ENCODE measurements at places on chromosomes 5 and 9. TPM values are rescaled to one million over a fixed set of nuclear protein-coding genes. Genes with fewer than 3 reads are reported as not detected.

- no peaks in the 10 kb centered on the region for H3K27me3 ChIP-seq
- DNase-seq, result no peak
- H3K4me1 ChIP-seq, result no peaks in the 10 kb centered on the region
- H3K36me3 ChIP-seq, result no peaks in the 10 kb centered on the region
- H3K27ac ChIP-seq, result no peak overlapping the region
- H3K4me3 ChIP-seq, result no peak overlapping the region
Observed at GRCh38 chr5:123297866-123298265, 125.3 kb downstream of the CEP120 start.

GRCh38 chr9:132440735-132441134 lies 30.7 kb downstream of the CFAP77 start:
- no peaks in the 10 kb centered on the region for H3K36me3 ChIP-seq
- H3K27me3 ChIP-seq, result no peaks in the 10 kb centered on the region
- DNase-seq, result no peak
- H3K4me3 ChIP-seq, result no peak overlapping the region
- peaks cover 9% of the 10 kb centered on the region for H3K4me1 ChIP-seq

DNA sequence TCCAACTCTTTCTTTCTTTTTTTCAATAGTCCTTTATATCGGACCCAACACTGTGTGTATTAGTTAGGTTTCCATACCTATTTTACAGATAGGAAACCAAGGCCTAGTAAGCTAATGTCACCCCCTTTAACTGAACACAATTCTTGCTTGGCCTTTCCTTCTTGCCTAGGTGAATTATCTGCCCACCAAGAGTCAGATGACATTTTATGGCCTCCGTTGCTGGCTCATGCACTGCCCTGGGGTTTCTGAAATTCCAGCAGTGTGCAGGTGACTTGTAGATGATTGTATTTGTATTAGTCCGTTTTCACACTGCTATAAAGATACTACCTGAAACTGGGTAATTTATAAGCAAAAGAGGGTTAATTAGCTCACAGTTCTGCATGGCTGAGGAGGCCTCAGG lies 293.8 kb downstream of the GAS1 start:
- no peaks in the 10 kb centered on the region for H3K4me1 ChIP-seq
- no peaks in the 10 kb centered on the region for H3K27me3 ChIP-seq
- H3K4me3 ChIP-seq, result no peak overlapping the region

DNA sequence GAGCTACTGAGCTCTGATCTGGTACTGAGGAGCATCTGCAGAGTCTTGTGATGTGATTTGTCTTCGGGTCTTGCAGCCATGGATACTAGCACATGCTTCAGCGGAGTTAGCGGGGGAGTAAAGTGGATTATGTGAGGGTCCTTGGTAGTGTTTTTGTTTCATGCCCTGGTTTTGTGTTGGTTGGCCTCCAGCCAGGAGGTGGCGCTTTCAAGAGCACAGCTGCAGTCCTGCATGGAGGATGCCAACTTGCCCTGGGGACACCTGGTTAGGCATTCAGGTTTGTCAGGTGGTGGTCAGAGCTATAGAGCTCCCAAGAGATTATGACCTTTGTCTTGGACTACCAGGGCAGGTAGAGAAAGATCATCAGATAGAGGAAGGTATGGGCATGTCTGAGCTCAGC lies 185.8 kb upstream of the CDH6 start:
- no peak for DNase-seq
- no peaks in the 10 kb centered on the region for H3K36me3 ChIP-seq
- H3K4me1 ChIP-seq, result no peaks in the 10 kb centered on the region
- no peak overlapping the region for H3K27ac ChIP-seq
- H3K27me3 ChIP-seq, result no peaks in the 10 kb centered on the region

DNA sequence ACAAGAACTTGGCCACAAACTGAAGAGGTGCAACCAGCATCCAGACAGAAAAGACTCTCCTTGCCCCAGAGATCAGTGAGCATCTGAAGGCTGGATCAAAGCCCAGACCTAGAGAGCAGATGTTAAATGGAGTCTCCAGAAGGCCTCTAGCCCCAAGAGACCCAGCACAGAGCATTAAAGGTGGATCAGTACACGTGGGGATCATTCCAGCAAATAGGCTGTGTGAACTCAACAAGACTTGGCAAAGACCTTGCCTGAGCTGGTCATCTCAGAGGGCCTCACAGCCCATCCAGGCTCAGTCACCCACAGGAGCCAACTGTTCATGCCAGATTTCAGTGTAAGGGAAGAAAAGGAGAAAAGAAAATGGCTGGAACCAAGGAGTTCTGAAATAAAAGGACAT lies 214.0 kb downstream of the ENC1 start:
- no peak overlapping the region for H3K4me3 ChIP-seq
- H3K36me3 ChIP-seq, result no peaks in the 10 kb centered on the region
- no peaks in the 10 kb centered on the region for H3K4me1 ChIP-seq
- H3K27ac ChIP-seq, result no peak overlapping the region

- no peaks in the 10 kb centered on the region for H3K27me3 ChIP-seq
- no peaks in the 10 kb centered on the region for H3K4me1 ChIP-seq
- H3K4me3 ChIP-seq, result no peak overlapping the region
- H3K27ac ChIP-seq, result no peak overlapping the region
- no peak for DNase-seq
Observed at GRCh38 chr5:166117072-166118066, 2174.1 kb upstream of the WWC1 start.

- no peaks in the 10 kb centered on the region for H3K4me1 ChIP-seq
- H3K27me3 ChIP-seq, result no peaks in the 10 kb centered on the region
- H3K4me3 ChIP-seq, result no peak overlapping the region
- H3K36me3 ChIP-seq, result no peaks in the 10 kb centered on the region
- no peak overlapping the region for H3K27ac ChIP-seq
Observed at GRCh38 chr5:84215521-84215920, 169.2 kb downstream of the EDIL3 start.

DNA sequence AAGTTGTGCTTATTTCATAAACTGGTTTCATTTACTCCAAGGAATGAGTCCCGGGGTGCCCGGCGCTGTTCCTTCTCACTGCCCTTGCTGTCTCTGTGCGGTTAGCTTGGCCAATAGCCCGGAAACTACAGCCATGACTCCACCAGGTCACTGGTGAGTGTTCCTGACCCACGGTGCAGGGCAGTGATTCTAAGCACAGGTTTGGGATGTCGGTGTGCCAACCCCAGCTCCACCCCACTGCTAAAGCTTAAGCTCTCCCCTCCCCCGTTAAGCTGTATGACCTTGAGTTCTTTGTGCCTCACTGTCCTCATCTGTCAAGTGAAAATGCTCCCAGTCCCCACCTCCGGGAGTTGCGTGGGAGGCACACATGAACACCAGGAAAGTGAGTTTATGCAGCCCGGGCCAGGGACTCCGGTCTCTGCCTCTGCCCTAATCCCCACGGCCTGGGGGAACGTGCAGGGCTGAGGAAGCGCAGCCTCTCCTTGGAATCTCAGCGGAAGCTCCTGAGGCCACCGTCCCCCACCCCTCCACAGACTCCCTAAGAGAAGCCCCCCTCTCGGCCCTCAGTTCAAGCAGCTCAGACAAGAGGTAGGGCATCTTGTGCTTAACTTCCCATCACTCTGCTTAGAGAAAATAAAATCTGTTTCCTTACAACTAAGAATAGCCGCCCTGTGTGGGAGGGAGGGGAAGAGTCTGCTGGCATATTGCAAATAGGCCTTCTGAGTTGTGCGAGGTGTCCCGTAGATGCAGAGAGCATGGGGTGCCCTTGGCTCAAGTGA lies 92.0 kb upstream of the RAI14 start:
- no peak for DNase-seq
- no peak overlapping the region for H3K4me3 ChIP-seq
- H3K4me1 ChIP-seq, result peaks cover 10% of the 10 kb centered on the region
- no peak overlapping the region for H3K27ac ChIP-seq
- H3K36me3 ChIP-seq, result no peaks in the 10 kb centered on the region

DNA sequence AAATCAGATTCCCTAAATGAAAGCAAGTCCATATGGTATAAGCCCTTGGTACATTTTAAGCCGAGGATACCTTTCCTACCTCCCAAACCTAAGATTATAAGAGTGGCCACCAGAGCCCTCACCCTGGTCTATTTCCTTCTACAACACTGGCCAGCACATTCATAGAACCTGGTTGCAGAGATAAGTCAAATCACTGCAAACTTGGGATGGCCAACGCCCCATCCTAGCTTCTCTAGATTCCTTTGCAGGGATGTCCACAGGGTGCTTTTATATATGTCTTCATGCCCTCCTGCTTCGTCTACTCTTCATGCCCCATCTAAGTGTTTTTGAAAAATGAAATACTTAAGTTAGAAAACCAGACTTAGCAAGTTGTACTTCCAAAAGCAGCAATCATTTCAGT lies 41.8 kb downstream of the SH3RF2 start:
- no peaks in the 10 kb centered on the region for H3K36me3 ChIP-seq
- H3K4me1 ChIP-seq, result no peaks in the 10 kb centered on the region
- H3K27ac ChIP-seq, result no peak overlapping the region
- H3K27me3 ChIP-seq, result no peaks in the 10 kb centered on the region
- no peak for DNase-seq

DNA sequence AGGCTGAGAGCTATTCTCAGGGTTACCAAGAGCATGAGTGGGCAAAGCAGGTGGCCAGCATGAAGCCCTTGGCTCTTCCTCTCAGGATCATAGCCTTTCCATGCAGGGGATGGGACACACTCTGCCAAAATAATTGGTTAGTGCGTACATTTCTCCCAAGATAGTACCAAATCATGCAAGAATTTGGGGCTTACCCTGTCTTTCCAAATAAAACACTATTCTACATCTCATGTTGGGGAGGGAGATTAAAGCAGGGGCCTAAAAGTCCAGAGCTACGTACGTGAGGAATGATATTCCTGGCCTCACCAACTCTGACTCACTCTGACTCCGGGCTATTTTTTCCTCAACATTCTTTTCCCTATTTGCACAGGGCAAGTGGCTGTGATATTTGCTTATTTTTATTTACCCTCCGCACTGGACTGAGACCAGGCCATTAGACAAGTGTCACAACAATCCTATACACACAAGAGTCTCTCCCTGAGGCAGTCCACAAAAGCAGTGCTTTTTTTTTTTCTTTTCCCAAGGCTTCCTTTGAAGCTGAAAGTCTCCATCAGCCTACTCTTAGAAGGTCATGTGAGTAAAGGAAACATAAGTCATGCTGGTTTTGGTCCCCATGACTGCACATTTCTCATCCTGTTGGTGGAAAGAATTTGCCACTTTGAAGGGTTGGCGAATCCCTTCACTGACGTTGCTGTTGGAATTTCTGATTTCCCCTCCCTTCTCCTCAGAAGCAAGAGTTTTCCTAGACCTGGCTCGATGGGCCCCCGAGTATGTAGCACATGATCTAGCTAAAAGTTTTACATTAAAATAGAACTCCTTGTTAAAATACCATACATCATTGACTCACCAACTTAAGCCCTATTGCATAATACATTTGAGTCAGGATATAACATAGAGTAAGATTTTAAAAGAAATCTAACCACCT lies 40.0 kb downstream of the TMEM252 start:
- H3K4me3 ChIP-seq, result no peak overlapping the region
- no peak for DNase-seq
- H3K27me3 ChIP-seq, result peaks cover 40% of the 10 kb centered on the region
- H3K36me3 ChIP-seq, result no peaks in the 10 kb centered on the region
- no peaks in the 10 kb centered on the region for H3K4me1 ChIP-seq

GRCh38 chr5:81854485-81854884 lies 103.6 kb upstream of the SSBP2 start:
- no peak for DNase-seq
- peaks cover 20% of the 10 kb centered on the region for H3K4me1 ChIP-seq
- H3K27me3 ChIP-seq, result no peaks in the 10 kb centered on the region
- H3K36me3 ChIP-seq, result no peaks in the 10 kb centered on the region
- H3K4me3 ChIP-seq, result no peak overlapping the region

GRCh38 chr5:167708449-167708848 lies 583.0 kb upstream of the WWC1 start:
- no peaks in the 10 kb centered on the region for H3K36me3 ChIP-seq
- H3K4me1 ChIP-seq, result no peaks in the 10 kb centered on the region
- no peaks in the 10 kb centered on the region for H3K27me3 ChIP-seq
- no peak overlapping the region for H3K4me3 ChIP-seq
- no peak overlapping the region for H3K27ac ChIP-seq

DNA sequence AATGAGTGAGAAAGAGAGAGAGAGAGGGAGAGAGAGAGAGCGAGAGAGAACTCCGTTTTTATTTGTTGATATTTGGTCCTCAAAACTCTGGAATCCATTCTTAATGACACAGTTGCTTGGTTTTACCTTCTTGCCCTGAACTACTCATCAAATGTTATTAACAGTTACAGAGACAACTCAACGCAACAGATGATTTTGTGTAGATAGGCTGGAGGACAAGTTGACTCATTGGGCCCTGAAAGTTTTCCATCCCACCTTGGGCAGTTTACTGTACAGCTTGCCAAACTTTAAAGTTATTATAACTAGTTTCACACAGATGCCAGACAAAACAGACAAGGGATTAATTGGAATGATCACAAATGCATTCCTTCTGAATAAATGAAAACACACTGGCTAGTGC lies 339.9 kb downstream of the ARL15 start:
- H3K27ac ChIP-seq, result no peak overlapping the region
- no peak overlapping the region for H3K4me3 ChIP-seq
- H3K4me1 ChIP-seq, result no peaks in the 10 kb centered on the region
- H3K36me3 ChIP-seq, result no peaks in the 10 kb centered on the region

DNA sequence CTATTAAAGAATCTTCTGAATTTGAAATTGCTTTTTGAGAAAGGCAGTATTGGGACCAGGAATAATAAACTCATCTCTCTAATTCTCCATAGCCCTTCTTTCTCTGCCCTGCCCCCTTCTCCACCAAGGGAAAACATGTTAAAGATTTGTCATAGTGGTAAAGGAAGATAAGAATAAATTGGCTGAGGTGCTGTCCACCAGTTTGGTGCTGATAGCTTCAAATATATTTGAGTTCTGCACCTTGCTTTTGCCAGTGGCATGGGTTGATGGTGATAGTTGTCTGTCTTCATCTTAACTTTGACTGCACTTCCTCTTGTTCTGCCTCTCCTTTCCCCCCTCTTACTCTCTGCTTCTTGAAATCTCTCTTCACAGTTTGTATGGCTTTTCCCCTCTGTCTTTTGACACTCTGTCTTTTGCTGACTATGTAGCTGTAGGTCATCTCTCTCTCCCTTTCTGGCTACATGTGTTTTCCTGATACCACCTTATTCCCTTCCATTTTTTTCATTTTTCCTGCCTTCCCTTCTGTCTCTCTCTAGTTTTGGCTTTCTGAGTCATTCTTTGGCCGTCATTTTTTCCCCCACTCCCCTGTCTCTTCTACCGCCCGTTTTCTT lies 56.6 kb downstream of the NDUFS4 start:
- H3K4me1 ChIP-seq, result no peaks in the 10 kb centered on the region
- H3K27ac ChIP-seq, result no peak overlapping the region
- no peaks in the 10 kb centered on the region for H3K27me3 ChIP-seq
- no peaks in the 10 kb centered on the region for H3K36me3 ChIP-seq
- H3K4me3 ChIP-seq, result no peak overlapping the region
- no peak for DNase-seq

PLAC8L1 gene
- polyA plus RNA-seq, result 0.99 TPM

LRRC70 gene
- 0.62 TPM for polyA plus RNA-seq

FGF18 gene
- 0.54 TPM for polyA plus RNA-seq

ORM2 gene
- polyA plus RNA-seq, result 1.3 TPM

DDX31 gene
- polyA plus RNA-seq, result 9.5 TPM

CARTPT gene
- not detected for polyA plus RNA-seq

IL4 gene
- polyA plus RNA-seq, result not detected

Measured in H1 (cell line).